ENCODE measurements at places on chromosomes 2 and 18.

DNA sequence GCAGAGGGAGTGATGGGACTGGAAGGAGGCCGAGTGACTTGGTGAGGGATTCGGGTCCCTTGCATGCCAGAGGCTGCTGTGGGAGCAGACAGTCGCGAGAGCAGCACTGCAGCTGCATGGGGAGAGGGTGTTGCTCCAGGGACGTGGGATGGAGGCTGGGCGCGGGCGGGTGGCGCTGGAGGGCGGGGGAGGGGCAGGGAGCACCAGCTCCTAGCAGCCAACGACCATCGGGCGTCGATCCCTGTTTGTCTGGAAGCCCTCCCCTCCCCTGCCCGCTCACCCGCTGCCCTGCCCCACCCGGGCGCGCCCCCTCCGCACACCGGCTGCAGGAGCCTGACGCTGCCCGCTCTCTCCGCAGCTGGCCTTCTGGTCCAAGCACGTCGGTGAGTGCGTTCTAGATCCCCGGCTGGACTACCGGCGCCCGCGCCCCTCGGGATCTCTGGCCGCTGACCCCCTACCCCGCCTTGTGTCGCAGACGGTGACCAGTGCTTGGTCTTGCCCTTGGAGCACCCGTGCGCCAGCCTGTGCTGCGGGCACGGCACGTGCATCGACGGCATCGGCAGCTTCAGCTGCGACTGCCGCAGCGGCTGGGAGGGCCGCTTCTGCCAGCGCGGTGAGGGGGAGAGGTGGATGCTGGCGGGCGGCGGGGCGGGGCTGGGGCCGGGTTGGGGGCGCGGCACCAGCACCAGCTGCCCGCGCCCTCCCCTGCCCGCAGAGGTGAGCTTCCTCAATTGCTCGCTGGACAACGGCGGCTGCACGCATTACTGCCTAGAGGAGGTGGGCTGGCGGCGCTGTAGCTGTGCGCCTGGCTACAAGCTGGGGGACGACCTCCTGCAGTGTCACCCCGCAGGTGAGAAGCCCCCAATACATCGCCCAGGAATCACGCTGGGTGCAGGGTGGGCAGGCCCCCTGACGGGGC, 4.6 kb downstream of the PROC start:
- DNase-seq = peak; percentile 45

GRCh38 chr18:74114116-74114515, 33.5 kb downstream of the FBXO15 start:
- no peak for DNase-seq

DNA sequence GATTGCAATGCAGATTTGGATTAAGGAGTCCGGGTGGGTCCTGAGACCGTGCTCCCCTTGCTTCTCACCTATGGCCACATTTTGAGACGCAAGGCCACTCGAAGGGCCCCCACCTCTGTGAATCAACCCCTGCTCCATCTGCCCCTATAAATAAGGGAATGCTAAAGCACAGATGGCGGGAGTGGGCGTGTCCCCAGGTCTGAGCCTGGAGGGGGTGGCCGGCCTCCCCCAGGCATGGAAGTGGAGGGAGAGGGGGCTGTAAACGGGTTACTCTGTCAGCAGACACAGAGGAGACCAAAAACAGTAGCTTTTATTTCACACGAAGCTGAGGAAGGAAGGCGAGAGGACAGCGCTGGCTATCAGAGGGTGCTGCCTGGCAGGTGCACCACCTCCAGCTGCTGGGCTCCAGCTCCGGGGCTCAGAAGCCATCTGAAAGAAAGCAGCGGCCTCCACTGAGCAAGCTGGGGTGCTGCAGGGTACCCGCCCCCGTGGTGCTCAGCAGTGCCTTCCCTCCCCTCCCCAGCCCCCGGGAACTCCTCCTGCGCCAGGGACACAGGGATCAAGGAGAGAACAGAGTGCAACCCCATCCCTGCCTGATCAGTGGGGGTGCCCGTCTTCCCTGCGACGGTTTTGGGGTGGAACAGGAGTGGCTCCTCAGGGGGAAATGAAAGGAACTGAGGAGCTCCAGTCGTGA, 56.7 kb upstream of the RAB6C start:
- peak; percentile 17 for DNase-seq

GRCh38 chr2:54038835-54039234, 68.0 kb upstream of the PSME4 start:
- no peak for DNase-seq

- peak; percentile 2 for DNase-seq
Measured at GRCh38 chr18:67776929-67777328, 260.4 kb upstream of the DSEL start.

- DNase-seq = no peak
Measured at GRCh38 chr2:25286723-25287483, 54.8 kb downstream of the DNMT3A start.

DNA sequence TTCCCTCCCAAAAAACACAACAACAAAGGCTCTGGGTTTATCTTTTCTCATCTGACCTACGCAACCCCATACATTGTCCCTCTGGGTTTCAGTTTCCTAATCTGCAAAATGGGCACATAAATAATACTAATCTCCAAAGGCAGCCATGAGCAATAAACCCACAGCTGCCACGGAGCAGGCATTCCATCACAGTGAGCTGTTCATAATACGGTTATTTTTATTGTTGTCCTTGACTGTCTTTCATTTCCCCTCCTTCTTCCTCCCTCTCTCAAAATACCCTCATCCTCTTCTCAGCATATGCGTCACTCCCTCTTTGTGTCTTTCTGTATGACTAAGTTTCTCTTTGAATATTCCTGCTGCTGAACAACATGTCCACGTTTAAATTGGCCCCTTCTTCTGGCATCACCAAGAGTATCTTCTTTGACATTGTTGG, 129.8 kb upstream of the CAB39 start:
- no peak for DNase-seq

DNA sequence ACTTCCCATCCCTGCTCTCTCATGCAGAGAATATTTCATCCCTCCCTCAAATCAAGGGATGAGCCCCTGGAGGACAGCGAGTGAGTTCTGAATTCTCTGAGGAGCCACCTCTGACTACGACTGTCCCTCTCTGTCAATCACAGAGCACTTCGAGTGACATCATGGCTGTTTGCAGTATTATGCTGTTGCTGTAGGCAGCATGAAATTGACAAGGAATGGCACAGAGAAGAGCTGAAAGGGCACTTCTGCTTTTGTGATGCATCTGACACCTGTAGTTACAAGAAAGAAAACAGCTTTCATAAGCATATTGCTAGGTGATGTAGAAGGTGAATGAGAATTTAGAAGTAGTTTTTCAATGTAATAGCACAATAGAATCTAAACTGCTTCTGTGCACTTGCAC, 166.9 kb downstream of the ARHGAP15 start:
- no peak for DNase-seq

GRCh38 chr2:8682719-8683667, 1.1 kb downstream of the ID2 start:
- peak; percentile 37 for DNase-seq

DNA sequence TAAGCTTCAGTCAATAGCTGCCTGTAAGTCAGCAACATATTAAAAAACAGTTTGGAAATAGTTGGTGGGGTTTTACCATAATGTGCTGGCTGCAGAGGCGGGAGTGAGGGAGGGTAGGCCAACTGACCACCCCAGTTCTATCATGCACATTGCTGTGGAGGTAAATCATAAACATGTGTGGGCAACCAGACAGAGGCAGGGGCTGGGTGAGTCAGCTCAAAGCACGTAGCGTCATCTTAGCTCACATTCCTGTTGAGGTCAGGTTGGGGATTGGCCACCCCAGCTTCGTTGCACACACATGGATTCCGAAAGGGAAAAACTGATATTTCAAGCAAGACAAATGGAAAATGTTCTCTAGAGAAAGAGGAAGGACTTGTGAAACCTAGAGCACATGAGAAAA, 19.5 kb downstream of the GPR45 start:
- DNase-seq = no peak

- no peak for DNase-seq
Measured at GRCh38 chr2:11224887-11225286, 69.6 kb downstream of the SLC66A3 start.

GRCh38 chr2:75522543-75523312, 38.0 kb downstream of the EVA1A start:
- no peak for DNase-seq

GRCh38 chr2:144472911-144473310, 47.0 kb downstream of the ZEB2 start:
- no peak for DNase-seq

DNA sequence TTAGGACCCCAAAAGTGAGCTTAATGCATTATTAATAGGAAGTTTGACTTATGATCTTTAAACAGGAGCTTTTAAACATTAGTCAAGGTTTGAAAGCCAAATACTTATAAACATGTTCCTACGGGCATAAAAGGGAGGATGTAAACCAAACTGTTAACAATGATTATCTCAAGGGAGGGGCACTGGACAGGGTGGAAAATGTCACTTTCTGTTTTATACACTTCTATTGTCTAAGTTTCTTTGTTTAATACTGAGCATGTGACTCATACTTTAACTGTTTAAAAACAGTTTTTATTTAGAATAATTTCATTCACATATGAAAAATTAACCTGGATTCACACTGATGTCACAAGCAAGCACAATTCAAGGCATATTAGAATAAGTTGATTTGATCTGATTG, 18.3 kb upstream of the ITGA6 start:
- DNase-seq = no peak

- no peak for DNase-seq
Measured at GRCh38 chr18:10139783-10140410, 226.1 kb downstream of the VAPA start.

GRCh38 chr2:215529271-215529670, 93.4 kb upstream of the FN1 start:
- no peak for DNase-seq

- no peak for DNase-seq
Measured at GRCh38 chr2:60299179-60299578, 254.3 kb downstream of the BCL11A start.

DNA sequence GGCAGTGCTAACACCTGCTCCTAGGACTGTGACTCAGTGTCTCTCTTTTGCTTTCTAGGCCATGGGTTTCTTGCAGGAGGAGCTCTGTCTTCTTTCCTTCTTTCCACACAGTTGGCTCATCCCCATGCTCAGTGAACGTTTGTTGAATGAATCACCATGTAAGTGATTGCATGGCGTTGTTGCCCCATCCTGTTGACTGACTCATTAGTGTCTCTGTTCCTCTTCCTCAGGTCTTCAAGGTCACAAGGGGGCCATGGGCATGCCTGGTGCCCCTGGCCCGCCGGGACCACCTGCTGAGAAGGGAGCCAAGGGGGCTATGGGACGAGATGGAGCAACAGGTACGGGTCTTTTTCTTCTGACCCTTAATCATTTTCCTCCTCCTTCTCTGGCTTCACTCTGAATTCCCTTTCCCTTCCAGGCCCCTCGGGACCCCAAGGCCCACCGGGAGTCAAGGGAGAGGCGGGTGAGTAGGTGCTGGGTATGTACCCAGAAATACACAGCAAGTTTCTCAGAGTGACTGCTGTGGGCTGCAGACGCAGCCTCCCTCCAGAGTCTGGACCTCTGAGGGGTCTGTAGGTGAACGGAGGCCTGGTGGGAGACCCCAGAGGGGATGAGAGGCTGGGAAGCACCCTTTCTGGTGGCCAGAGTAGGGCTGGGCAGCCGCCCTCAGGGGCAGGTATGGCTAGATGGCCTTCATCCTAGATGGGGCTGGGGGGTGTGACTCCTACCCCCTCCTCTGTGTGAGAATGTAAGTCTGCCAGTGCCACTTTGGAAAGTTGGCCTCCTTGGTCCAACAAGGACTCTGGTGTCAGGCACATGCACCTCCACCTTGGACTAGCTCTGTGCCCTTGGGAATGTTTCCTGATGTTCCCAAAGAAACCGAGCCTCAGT, 32.4 kb downstream of the MARCO start:
- DNase-seq = no peak

DNA sequence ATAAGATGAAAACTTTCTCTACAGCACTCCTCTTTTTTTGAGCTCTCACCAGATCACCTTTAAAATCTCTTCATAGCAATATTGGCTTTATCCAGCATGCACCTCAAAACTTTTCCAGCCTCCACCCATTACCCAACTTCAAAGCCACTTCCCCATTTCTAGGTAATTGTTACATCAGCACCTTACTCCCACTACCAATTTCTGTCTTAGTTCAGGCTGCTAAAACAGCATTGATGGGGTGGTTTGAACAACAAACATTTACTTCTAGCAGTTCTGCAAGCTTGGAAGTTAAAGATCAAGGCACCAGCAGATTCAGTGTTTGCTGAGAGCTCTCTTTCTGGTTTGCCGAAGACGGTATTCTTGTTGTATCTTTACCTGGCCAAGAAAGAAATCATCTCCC, 114.0 kb upstream of the SLC39A10 start:
- no peak for DNase-seq

- DNase-seq = no peak
Measured at GRCh38 chr18:62018759-62019041, 125.9 kb upstream of the RNF152 start.

DNA sequence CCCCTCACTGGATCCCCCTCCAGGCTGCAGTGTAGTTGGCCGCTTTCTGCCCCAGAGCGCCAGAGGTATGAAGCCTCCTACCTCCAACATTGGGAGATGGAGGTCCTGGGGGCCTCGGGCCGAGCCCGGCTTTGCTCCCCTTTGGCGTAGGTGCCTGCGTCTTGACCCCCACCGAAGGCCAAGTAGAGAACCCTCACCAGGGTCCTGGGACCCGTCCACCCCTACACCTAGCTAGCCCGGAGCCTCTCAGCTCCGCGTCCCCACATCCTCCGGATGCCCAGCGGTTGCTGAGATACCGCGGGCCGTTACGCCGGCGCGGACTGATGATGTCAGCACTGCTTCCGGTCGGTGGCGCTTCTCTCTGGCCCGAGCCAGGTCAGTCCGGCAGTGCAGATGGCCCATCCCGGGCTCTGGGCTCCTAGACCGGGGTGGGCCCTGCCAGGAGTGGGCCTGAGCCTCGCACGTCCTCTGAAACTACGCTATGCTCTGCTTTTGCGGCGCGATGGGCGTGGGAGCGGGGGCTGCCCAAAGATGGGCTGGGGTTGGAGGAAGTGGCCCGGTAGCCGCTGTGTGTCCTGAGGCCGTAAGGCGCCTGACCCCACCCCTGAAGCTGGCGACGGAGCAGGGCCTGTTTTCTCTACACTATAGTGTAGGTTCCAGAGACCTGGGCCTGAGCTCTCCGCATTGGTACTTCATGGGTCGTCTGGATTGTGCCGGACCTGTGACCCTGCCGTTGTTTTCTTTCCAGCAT, at the start of the genes GLB1L and STK16:
Gene GLB1L (minus strand): TSS at position 297 of the 751 bp plus-strand sequence. CDS start 1,871 bp downstream, outside the sequence.
Gene STK16 (plus strand): TSS at position 332 of the 751 bp plus-strand sequence. CDS start 521 bp downstream, outside the sequence.
- peak; percentile 85 for DNase-seq
